ENCODE measurements at places on chromosomes 7 and 10. TPM values are rescaled to one million over a fixed set of nuclear protein-coding genes. Genes with fewer than 3 reads are reported as not detected.

DNA sequence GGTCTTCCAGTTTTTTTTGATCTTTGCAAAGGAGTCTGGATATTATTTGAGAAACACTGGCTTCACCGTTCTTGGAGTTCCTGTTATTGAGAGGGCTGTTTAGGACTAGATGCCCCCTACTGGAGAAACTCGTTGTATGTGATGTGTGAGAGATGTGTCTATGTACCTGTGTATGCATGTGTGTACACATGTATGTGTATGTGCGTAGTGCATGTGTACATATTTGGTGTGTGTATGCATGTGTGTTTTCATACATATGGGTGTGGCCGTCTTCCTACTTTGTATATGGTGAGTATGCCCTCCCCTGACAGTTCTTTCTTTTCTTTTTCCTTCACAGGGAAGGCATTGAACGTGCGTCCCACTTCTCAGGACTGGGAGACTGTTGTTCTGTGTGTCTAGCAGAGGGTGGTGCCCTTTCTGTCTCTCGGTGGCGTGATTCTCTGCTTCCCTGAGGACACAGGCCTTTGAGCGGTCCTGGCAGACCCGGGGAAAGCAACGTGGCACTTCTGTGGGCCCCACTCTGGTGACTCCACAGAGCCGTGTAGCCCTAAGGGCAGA lies 3.0 kb upstream of the CALHM3 start:
- peak; percentile 94 for DNase-seq
- H3K27ac ChIP-seq, result no peak overlapping the region
- H3K4me3 ChIP-seq, result no peak overlapping the region
- H3K4me1 ChIP-seq, result peaks cover 6% of the 10 kb centered on the region

DNA sequence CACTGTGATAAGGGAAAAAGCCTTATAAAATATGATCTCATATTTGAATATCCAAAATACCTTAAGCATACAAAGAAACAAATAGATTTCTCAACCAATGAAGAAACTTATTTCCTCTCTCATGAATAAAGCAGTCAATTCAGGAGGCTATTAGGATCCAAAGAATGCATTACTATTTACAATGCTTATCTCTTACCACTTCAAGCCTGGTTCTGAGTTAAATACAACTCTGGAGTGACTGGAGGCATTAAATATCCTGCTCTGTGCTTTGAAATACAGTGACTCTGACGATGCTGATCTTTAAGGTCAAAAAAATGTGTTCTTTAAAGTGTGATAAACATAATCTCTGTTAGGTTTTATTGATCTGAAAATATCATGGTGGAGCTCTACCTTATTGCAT lies 493.2 kb downstream of the ZWINT start:
- no peak overlapping the region for H3K4me3 ChIP-seq
- no peaks in the 10 kb centered on the region for H3K36me3 ChIP-seq
- no peaks in the 10 kb centered on the region for H3K27me3 ChIP-seq
- no peak for DNase-seq
- no peak overlapping the region for H3K27ac ChIP-seq
- no peaks in the 10 kb centered on the region for H3K4me1 ChIP-seq

DNA sequence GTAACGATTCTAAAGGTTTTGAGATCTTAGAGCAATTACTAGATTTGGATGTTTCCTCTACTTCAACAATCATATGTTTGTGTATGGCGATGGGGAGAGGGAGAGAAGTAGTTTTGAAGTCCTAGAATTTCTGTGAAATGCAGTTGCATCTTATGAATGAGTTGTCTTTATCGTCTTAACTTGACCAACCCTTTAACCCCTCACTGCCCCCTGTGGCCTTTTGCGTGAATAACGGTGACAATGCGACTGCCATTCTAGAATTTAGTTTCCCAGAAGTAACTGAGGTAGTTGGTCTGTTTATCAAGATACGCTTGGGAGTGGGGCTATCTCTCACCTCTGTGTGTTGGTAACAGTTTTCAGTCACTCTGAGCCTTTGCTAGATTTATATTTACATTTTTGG lies 204.6 kb downstream of the HDAC9 start:
- H3K36me3 ChIP-seq, result no peaks in the 10 kb centered on the region
- no peak for DNase-seq
- no peak overlapping the region for H3K4me3 ChIP-seq
- H3K27me3 ChIP-seq, result no peaks in the 10 kb centered on the region
- no peaks in the 10 kb centered on the region for H3K4me1 ChIP-seq

DNA sequence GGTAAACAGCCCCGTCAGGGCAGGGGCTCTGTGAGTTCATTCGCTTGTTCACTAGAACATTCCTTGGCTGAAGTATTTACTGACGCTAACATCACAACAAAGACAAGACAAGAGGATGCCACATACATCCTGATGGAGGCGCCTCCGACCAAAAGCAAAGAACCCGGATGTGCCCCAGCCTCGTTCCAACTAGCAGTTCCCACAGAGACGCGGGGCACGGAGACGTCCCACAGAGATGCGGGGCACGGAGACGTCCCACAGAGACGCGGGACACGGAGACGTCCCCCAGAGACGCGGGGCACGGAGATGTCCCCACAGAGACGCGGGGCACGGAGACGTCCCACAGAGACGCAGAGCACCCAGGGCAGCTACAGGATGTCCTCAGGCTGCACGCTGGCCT lies 35.4 kb upstream of the CFAP46 start:
- no peaks in the 10 kb centered on the region for H3K4me1 ChIP-seq
- no peak overlapping the region for H3K27ac ChIP-seq
- peaks cover 9% of the 10 kb centered on the region for H3K27me3 ChIP-seq
- no peak overlapping the region for H3K4me3 ChIP-seq

- no peaks in the 10 kb centered on the region for H3K4me1 ChIP-seq
- H3K36me3 ChIP-seq, result no peaks in the 10 kb centered on the region
- no peak for DNase-seq
- H3K27ac ChIP-seq, result no peak overlapping the region
- H3K27me3 ChIP-seq, result no peaks in the 10 kb centered on the region
Observed at GRCh38 chr7:108605559-108606201, 36.0 kb downstream of the DNAJB9 start.

DNA sequence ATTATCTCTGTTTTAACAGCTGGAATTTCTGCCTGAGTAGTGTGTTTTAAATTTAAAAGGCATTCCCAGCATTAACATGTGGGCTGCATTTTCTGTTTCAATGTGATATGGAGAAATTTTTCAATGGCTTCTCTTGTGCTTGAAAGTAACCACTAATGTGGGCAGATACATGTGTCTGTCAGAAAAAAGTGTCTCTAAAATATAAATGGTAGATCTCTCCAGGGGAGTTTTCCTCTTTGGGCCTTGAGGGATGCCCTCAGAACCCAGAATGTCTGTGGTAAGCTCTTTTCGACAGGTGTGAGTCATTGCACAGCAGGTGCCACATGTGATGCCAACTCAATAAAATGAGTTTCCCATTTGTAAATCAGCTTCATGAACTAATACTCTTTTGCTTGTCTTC lies 221.1 kb downstream of the SEMA3E start:
- no peak overlapping the region for H3K27ac ChIP-seq
- no peaks in the 10 kb centered on the region for H3K4me1 ChIP-seq
- H3K4me3 ChIP-seq, result no peak overlapping the region

GRCh38 chr7:27111751-27112277 lies 9.3 kb upstream of the HOXA2 start:
- peak overlapping the region; percentile 60 for H3K4me3 ChIP-seq
- H3K36me3 ChIP-seq, result peaks cover 4% of the 10 kb centered on the region

OR13A1 gene
- total RNA-seq, result under 0.01 TPM

ADAMTS14 gene
- 2.9 TPM for total RNA-seq

All from osteoblast (primary cell).